ENCODE measurements at places on chromosomes 5 and 9.

DNA sequence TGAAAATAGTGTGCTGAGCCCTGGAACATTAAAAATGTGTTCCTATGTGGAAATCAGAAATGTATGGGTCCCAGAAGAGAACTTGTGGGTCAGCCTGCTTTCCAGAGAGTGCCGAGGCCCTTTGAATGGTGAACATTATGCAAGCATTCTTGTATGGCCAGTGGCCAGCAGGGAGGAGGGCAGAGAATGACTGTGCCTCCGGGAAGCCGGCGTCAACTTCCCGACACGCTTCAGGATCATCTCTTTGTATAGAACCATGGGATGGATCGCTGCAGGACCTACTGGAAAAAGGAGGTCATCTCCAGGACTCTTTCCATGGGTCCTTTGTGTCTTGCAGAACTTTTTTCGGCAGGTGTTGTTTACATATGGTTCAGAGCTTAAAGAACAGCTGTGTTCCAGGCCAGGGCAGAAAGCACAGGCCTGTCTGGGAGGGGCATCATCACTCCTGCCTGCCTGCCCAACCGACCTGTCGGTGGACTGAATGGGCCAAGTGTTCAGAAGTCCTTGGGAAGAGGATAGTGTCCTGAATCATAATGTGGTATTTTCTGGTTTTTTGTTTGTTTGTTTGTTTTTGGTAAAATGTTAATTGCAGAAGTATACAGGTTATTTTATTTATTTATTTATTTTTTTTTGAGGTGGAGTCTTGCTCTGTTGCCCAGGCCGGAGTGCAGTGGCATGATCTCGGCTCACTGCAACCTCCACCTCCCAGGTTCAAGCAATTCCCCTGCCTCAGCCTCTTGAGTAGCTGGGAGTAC is 9.0 kb downstream of the PRRC2B start:
- no peak for DNase-seq

DNA sequence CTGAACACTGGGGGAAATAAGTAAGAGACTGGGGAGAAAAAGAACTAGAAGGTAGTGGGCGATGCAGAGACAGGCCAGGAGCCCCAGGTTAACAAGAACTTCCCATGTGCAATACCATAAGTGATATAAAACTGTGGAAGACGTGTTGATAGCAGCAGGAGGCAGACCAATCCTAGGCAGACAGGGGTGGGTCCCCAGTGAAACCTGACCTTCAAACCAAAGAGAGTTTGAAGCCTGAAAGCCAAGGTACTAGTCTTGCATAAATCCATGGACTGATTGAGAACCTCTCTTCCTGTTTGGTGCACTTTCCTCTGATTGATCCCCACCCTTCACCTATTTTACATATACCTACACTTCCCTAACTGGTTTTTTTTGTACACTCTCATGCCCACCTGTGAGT is 15.2 kb upstream of the HEXB start:
- DNase-seq: no peak

DNA sequence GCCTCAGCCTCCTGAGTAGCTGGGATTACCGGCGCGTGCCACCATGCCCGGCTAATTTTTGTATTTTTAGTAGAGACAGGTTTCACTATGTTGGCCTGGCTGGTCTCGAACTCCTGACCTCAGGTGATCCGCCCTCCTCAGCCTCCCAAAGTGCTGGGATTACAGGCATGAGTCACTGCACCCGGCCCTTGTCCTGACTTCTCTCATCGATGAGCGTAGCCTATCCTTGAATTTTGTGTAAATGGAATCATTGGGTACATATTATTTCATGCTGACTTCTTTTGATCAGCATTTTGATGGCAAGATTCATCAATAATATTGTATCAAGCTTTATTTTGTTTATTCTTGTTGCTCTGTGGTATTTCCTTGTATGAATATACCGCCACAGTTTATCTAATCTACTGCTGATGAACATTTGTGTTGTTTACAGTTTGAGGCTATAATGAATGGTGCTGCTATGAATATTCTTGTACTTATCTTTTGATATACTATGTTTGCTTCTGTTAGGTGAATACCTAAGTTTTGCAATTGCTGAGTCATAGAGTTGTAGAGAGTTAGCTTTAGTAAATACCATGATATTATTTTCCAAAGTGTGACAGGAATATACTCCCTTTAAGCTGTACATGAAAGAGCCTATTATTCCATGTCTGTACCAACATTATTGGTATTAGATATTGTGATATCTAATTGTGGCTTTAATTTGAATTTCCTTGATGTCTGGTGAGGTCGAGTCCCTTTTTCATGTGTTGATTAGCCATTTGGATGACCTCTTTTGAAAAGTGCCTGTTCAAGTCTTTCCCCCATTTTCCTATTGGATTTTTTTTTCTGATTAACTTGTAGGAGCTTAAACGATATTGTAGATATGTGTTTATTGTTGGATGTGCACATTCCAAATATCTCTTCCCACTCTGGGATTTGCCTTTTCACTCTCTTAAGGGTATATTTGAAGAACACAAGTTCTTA is 107.5 kb downstream of the RGS3 start:
- no peak for DNase-seq

- no peak for DNase-seq
Observed at GRCh38 chr9:133852431-133852830, 114.3 kb upstream of the SARDH start.

- DNase-seq: no peak
Observed at GRCh38 chr9:100058699-100059579, 39.9 kb downstream of the ERP44 start.

DNA sequence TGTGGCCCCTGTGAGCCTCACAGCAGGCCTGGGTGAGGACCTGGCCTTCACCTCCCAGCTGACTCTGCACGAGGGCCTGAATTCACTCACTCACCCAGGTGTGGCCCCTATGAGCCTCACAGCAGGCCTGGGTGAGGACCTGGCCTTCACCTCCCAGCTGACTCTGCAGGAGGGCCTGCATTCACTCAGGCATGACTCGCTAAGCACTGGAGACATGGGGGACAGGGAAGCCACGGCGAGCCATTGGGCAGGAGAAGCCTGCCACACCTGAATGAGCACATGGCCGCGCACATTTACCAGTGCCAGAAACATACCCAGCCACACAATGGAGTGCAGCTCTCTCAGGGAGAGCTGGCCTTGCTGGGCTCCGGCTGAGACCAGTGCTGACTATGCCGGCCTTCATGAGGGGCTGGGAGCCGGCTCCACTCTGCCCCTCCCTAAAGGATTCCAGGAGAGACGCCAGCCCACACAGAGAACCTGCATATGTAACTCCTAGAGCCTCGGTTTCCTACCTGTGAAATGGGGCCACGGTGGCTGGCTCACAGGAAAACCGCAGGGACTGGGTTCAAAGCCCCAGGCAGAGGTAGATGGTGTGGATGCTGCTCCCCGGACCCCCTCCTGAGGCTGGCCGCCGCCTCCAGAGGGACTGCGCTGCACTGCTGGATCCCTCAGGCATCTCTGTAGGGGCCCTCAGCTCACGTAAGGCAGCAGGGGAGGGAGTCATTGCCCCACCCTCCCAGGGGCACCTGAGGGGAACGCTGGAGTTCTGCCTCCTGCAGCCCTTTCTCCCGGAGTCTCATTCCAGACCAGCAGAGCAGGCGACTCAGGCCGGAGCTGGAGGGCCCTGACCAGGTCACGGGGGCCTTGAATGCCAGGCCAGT is 7.2 kb downstream of the ADAMTS2 start:
- DNase-seq: no peak

GRCh38 chr9:132996526-132996925 is 18.0 kb downstream of the GFI1B start:
- DNase-seq: no peak
